Stimulated activated CD4-positive, alpha-beta T cell treated with anti-CD3 and anti-CD28 coated beads, Interleukin-1b, Interleukin-23, amount 100 ng/mL, for 1 hour (primary cell): ENCODE measurements at places on chromosomes 7 and 10.

- no peak for DNase-seq
Measured at GRCh38 chr7:75957021-75957736, 37.2 kb downstream of the TMEM120A start.

DNA sequence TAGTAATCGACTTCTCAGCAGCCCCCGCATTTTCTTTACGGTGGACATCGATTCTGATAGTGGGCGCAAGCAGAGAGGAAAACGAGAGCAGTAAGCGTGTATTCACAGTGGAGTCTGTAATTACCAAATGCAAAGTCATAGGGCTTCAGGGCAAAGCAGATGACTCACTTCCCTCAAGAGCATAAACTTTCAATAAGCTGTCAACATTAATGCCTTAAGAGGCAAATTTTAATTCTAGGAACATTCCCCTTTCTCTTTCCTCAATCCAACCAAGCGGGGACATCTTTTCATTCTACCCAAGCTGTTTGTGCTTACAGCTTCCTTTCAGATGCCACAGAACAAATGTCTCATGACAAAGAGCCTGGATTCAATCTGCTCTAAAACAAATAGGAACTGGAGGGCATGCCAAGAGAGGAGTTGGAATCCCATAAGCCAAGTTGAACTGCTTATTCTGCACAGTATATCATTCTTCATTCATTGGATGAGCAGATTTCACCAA, 48.6 kb downstream of the MALSU1 start:
- DNase-seq, result no peak

DNA sequence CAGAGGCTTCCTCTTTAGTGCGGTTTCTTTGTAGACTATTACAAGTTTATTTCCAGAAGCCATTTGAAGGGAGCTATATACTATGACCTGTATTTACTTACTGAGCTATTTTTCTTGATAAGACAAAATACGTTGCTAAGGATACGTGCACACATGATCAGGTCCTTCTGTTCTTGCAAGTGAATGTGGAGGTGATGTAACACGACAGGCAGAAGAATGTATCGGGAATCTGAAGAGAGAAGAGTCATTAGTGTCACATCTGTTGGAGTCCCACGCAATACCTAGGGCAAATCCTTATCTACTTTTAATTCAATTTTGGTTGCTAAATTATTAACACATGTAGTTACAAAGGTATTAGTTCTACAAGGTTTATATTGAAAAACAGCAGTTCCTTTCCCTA, 284.6 kb upstream of the IMMP2L start:
- DNase-seq, result no peak

DNA sequence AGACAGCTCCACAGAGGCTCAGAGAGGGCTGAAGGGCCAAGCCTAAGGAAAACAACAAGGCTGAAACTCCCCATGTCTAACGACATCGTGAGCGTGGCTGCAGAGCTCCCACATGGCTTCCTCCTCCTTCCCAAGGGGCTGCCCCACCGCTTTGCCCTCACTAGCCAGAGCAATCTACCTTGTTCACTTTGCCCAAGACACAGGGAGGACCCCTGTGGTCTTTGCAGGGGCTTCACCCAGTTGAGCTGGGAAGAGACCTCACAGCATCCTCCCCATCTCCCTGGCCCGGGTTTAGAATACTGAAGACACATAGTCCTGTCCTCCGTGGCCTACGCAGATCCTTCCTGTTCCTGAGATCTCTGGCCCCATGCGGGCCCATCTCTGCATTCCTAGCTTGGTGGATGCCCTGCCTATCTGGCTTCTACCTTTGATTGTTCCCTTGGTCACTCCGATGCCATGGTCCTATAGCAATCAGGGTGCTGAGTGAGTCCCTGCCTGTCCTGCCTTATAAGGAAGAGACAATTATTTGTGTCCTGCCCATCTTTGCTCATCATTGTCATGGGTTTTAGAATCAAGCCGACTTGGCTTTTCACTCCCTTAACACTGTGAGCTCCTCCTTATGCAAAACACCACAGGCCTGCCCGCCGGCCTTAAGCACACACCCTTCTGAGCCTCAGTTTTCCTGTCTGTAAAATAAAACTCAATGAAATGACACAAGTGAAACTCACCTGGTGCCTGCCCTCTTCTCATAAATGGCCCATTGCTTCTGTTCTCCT, 73.2 kb downstream of the PARP12 start:
- no peak for DNase-seq

DNA sequence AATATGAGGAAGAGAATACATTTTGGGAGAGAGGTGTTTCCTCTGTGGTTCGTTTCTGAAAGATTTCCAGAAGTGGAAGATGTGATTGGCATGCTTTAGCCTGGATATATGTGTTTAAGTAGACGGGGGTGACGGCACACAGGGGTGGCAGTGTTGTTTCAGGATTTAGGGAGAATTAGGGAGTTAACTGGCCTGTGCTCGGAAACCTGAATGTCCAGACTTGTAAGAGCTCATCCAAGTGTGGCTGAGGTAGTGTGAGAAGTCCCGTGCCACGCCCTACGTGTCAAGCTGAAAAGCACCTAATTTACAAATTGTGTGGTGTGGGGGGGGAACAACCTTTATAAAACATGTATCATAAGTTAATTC, 1.1 kb downstream of the RALA start:
- DNase-seq, result no peak

GRCh38 chr10:129335942-129336341, 131.1 kb upstream of the MGMT start:
- DNase-seq, result no peak

DNA sequence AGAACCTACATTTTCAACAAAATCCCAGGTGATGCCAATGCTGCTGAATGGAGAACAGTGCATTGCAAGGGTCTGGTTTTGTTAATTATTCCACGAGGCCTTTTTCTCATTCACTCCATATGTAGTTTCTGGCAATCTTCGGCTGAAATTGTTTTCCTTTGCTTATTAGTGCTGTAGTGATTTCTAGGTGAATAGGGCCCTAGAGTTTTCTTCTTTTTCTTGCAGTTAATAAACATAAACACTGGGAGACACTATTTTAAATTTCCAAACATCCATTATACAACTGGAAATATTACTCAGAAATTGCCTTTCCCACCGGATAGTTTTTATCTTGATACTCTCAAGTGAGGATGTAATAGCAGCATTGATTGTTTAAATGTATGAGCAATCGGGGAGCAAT, 435.6 kb downstream of the XPNPEP1 start:
- DNase-seq, result no peak

- no peak for DNase-seq
Measured at GRCh38 chr10:54653518-54653917, 147.5 kb downstream of the PCDH15 start.

GRCh38 chr7:113060100-113060499, 26.5 kb downstream of the GPR85 start:
- no peak for DNase-seq

GRCh38 chr10:35451151-35452016, 115.1 kb downstream of the CCNY start:
- no peak for DNase-seq

DNA sequence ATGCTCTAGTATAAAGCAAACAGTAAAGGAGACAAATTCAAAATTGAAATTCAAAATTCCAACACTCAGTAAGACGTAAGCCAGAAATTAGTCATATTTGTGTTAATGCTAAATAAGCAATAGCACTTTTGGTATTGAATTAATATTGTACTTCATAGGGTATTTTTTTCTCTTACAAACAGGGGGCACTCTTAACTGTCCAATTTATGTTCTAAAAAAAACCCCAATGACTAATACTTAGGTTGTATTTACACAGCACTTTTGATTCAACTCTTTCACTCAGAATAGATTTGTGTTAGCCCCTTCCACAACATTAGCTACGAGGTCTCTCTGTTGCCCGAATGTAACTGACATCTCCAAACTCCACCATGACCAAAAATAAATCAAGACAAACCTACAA, 284.9 kb upstream of the COBL start:
- DNase-seq, result no peak

- no peak for DNase-seq
Measured at GRCh38 chr10:17872191-17873091, 63.3 kb downstream of the MRC1 start.

DNA sequence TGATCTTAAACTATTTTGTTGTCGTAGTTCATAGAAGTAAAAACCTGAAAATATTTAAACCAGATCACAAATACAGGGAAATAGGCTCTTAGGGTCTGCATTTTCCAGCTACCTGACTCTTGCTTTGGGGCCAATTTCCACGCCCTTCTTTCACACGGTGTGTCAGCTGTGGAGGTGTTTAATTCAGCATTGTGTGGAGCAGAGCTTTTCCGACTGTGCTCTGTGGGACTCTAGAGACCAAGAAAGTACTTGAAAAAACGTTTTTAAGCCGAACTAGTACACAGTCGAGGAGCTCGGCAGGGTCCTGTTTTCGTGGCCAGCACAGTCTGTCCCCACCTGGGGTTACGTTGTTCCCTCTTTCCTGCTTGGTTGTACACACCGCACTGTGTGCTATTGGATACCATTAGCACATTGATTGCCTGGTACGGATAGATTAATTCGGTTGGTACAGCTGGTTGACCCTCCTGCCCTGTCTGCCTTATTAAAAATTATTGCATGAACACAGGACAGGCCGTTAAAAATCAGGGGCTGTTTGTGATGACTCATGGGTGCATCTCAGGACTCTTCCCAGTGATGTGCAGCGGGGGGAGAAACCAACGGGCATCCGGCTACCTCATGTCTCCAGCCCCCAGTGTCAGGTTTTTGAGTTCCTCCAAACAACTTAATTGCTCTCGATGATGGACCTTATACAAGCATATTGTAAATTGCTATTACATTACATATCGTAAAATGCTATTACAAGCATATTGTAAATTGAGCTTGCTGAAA, 80.7 kb upstream of the BTBD16 start:
- no peak for DNase-seq

DNA sequence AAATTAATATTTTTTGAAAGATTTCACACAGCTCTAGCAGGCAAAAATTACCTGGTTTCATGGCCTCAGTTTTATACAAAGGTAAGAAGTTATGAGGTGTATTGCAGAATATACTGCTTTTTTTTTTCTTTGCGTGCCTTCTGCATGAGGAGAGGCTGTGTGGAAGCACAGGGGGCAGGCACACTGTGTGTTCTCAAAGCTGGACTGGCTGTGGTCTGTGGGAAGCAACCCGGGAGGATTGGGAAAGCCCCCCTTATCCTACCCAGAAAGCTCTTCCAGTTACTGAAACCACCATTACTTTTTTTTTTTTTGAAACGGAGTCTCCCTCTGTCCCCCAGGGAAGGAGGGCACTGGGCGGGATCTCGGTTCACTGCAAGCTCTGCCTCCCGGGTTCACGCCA, 25.0 kb downstream of the ADARB2 start:
- DNase-seq, result no peak

DNA sequence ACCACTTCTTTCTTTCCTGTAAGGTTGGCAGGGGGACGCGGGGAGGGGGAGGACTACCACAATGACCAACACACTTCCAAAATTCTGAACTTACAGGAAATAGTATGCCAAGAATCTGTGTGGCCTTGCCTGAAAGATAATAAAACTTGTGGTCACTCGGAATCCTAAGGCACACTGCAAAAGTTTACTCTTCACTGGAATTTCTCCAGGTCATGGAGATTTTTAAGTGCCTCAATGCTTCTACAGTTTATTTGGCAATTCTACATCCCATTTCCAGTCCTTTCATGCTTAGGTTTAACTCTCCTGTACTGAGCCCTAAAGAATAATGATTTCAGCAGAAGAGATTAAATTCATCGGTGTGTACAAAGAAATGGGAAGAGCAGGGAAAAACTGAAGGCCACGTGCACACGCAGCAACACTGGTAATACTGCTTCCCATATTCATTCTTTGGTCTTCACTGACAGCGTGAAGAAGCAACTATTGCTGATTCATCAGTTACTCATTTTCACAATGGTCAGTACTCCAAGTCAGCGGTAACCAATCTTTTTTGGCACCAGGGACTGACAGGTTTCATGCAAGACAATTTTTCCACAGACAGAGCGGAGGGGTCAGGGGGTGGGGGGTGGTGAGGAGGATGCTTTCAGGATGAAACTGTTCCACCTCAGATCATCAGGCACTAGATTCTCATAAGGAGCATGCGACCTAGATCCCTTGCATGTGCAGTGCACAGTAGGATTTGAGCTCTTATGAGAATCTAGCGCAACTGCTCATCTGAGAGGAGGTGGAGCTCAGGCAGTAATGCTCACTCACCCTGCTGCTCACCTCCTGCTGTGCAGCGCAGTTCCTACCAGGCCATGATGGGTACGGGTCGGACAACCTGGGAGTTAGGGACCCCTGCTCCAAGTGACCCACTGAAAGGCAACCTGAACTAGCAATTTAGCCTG, 9.8 kb downstream of the LARP4B start:
- DNase-seq, result no peak
